ENCODE measurements at places on chromosomes 1 and 21.

- DNase-seq, result no peak
Observed at GRCh38 chr1:204319027-204319426, 40.7 kb downstream of the PLEKHA6 start.

- no peak for DNase-seq
Observed at GRCh38 chr1:218823291-218823900, 350.3 kb upstream of the LYPLAL1 start.

DNA sequence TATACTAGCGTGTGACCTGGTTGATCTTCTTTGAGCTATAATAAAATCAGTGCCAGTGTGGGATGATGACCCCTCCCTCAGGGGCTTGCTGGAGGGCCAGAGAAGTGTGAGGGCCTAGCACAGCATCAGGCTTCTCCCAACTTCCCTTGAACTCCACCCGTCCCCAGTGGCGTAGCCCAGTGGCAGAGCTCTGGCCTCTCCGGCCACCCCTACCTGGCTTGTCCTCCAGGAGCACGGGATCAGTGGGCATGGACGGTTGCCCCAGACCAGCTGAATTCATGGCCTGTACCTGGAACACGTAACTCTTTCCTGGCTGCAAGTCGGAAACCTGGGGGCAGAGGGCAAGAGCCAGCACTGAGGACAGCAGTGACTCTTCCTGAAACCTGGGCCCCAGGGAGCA is 36.0 kb downstream of the MYOM3 start:
- DNase-seq, result no peak

DNA sequence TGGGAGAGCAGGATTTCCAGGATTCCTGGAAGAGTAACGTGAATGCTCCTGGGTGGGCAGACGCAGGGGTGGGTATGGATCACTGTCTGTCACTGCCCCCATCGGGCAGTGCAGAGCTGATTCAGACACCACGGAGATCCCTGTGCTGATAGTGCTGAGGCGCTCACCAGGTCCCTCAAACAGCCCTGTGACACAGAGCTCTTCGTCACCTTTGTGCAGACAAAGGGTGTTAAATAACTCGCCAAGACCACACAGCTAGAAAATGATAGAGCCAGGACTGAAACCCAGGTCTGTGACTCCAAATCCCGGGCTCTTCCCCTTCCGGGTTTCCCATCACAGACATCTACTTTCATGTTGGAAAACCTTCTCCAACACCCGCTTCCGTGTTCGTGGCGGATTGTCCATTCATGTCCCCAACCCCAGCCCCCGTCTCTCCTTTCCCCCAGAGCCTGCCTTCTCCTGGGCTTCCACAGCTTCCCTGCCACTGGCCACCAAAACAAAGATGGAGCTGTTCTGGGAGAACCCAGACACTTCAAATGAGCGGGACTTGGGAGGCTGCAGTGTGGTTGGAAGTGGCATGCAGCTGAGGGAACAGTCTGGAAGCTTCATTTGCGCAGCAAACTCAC is 2.6 kb downstream of the EFHD2 start:
- DNase-seq, result no peak

DNA sequence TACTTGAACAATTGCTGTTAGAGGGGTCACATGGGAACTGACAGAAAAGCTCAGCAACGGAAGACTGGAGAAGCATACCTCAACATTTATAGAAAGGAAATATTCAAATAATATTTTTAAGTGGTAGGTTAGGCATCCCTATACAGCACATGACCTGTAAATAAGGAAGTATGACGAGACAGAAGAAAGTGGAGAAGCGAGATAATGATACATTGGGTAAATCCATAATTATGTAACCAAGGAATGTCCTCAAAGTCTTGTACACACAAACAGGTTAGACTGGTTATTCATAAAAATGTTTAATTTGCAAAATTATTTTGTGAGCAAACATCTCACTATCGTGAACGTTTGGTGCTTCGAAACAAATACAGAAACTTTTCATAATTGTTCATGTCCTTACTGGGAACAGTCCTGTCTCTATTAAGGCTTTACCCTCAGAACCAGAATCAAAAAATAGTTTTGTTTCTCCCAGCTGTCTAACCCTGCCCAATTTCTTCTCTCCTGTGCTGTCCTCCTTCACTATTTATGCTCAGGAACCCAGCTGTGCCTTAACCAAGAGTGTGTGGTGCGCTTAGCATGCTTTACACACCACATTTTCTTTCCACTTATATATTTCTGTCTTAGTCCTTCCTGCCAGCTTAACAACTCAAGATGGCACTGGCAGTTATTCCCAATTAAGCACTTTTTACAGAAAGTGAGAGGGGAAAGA is 10.2 kb downstream of the KMO start:
- no peak for DNase-seq

- no peak for DNase-seq
Observed at GRCh38 chr1:162951553-162952315, 90.8 kb upstream of the CCDC190 start.

GRCh38 chr1:157088607-157089006 is 11.0 kb downstream of the ETV3L start:
- DNase-seq, result no peak

- DNase-seq, result no peak
Observed at GRCh38 chr1:200911361-200911760, 16.7 kb downstream of the INAVA start.

DNA sequence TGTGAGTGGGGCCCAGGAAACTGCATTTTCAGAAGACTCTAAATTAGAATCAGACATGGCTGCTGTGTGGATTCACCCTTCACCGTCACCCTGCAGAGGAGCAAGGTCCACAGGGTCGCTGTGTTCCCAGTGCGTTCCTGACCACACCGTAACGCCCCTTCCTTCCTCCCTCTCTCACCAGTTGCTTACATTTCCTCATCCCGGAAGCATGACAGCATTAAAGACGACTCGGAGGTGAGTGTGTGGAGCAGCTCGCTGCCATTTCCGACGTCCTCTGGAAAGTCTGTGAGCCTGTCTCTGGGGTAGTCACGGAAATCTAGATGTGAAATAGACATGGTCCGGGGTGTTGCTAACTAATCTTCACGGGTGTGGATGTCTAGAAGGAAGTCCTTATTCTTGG is 45.9 kb downstream of the FAAP20 start:
- no peak for DNase-seq

GRCh38 chr21:26236281-26236680 is 65.7 kb upstream of the APP start:
- DNase-seq, result no peak

DNA sequence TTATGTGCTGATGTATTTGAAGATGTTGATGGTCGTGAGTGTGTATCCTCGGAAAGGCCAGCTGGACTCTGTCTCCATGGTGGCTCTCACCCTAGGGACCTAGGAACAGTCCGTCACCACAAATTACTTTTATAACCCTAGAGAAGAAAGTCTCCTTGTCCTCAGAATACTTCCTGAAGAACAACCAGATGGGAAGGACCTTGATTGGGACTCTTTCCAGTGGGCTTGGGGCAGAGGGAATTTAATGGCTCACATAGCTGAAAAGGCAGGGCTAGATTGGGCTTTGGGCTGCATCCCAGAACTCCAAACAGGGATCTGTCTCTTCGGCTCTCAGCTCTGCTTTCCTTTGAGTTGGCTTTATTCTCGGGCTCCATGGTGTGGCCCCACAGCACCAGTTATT is 90.8 kb downstream of the TBX19 start:
- no peak for DNase-seq

All from muscle of arm (tissue), 14 donors.